ENCODE measurements at places on chromosomes 2 and 18. TPM values are rescaled to one million over a fixed set of nuclear protein-coding genes. Genes with fewer than 3 reads are reported as not detected.
A peak's percentile ranks its signal among the peaks of the same experiment; 100 is the strongest.

- H3K27me3 ChIP-seq: no peaks in the 10 kb centered on the region
- H3K4me1 ChIP-seq: no peaks in the 10 kb centered on the region
- H3K4me3 ChIP-seq: no peak overlapping the region
- no peak for DNase-seq
Observed at GRCh38 chr2:28663359-28663758, 88.3 kb upstream of the PPP1CB start.

- no peak for DNase-seq
- no peak overlapping the region for H3K27ac ChIP-seq
- H3K4me1 ChIP-seq: no peaks in the 10 kb centered on the region
- no peaks in the 10 kb centered on the region for H3K36me3 ChIP-seq
- no peaks in the 10 kb centered on the region for H3K27me3 ChIP-seq
Observed at GRCh38 chr2:23649819-23650218, 264.8 kb downstream of the KLHL29 start.

DNA sequence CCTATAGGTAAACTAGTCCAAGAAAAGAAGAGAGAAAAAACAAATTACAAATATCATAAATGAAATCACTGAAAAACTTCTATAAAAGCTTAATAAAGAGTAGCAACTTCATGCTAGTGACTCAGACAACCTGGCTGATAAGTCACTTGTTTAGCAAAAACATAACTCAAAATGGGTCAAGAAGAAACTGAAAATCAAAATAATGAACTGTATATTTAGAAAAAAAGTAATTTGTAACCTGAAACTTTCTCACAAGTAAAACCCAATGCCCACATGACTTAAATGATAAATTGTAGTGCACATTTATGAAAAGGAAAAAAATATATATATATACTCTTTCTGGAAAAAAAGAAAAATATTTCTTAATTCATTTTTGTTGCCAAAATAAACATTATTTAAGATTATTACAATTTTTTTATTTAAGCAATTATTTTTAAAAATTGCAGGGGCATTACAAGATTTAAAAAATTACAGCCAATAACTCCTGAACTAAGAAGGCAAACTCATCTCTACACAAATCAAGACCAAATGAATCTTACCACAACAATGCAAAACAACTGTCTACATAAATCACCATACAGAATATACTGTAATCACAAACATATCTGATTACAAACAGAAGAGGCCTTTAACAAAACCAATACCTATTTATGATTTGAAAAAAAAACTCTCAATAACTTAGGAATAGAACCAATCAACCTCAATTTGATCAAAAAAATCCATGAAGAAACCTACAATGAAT is 406.3 kb downstream of the CDH7 start:
- H3K4me1 ChIP-seq: no peaks in the 10 kb centered on the region
- no peak for DNase-seq
- no peaks in the 10 kb centered on the region for H3K36me3 ChIP-seq
- no peak overlapping the region for H3K4me3 ChIP-seq
- no peaks in the 10 kb centered on the region for H3K27me3 ChIP-seq
- no peak overlapping the region for H3K27ac ChIP-seq

DNA sequence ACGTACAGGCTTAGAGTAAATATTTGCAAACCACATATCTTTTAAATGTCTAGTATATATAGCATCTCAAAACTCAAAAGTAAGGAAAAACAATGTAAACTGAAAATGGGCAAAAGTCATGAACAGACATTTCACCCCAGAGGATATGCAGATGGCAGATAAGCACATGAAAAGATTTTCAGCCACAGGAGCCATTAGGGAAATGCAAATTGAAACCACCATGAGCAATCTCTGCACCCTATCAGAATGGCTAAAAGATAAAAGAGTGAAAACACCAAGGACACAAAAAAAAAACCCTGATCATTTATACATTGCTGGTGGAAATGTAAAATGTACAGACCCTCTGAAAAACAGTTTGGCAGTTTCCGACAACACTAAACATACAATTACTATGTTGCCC is 292.7 kb downstream of the ZNF516 start:
- H3K36me3 ChIP-seq: peaks cover 4% of the 10 kb centered on the region
- H3K4me3 ChIP-seq: no peak overlapping the region
- no peaks in the 10 kb centered on the region for H3K27me3 ChIP-seq
- DNase-seq: no peak
- no peaks in the 10 kb centered on the region for H3K4me1 ChIP-seq
- H3K27ac ChIP-seq: no peak overlapping the region

SLC11A1 gene
- not detected for total RNA-seq

- H3K27ac ChIP-seq: no peak overlapping the region
- no peaks in the 10 kb centered on the region for H3K27me3 ChIP-seq
- peaks cover 25% of the 10 kb centered on the region for H3K4me1 ChIP-seq
- DNase-seq: no peak
- H3K36me3 ChIP-seq: 0 out of 2 replicates have a peak, but pooled peaks cover 7% of the 10 kb centered on the region
- H3K4me3 ChIP-seq: no peak overlapping the region
Observed at GRCh38 chr18:8221452-8221851, 387.8 kb upstream of the RAB12 start.

GRCh38 chr2:219041252-219041651 is at the start of gene CFAP65:
TSS of gene CFAP65 (minus strand) at chr2:219041516. CDS start at chr2:219039048, 2,468 bp downstream.
- no peak within 1 kb of the TSS for H3K27ac ChIP-seq
- no peaks in the 10 kb centered on the region for H3K36me3 ChIP-seq
- no peaks in the 10 kb centered on the region for H3K4me1 ChIP-seq
- H3K4me3 ChIP-seq: peak within 1 kb of the TSS; percentile 57
- DNase-seq: peak; percentile 86
- no peaks in the 10 kb centered on the region for H3K27me3 ChIP-seq

DNA sequence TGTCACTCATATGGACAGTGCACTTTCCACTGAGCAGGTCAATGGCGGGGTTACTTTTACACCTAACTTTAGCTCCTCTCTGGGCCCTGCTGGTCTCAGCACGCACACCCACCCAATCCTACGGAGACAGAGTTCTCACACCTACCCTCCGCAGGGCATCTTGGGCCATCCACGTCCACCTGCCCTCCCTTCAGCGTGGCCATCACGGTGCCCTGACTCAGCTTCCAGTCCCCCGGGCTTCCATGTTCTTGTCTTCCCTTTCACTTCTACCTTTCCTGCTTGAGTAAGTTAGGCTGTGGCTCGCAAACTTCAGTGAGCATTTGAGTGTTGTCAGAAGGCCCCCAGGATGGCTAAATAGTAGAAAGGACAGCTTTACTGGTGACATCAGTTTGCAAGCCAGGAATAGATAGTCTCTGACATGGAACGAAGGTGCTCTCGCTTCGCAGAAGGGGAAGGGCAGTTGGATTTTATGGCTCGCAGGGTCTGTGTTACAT is 232.4 kb downstream of the SEPTIN10 start:
- H3K4me3 ChIP-seq: no peak overlapping the region
- no peaks in the 10 kb centered on the region for H3K36me3 ChIP-seq
- H3K4me1 ChIP-seq: peaks cover 21% of the 10 kb centered on the region
- H3K27ac ChIP-seq: no peak overlapping the region
- DNase-seq: no peak

DNA sequence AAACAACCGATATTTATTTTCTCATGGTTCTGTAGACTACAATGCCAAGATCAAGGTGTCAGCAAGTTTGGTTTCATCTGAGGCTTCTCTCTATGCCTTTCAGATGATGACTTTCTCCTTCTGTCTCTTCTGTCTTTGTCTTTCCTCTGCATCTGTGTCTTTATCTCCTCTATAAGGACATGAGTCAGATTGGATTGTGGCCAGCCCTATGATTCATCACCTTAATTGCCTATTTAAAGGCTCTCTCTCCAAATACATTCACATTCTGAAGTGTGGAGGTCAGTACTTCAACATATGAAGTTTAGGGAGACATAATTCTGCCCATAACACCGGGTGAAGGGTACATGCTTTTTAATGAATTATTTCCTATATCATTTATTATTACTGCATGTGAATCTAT is 71.2 kb upstream of the CNTNAP5 start:
- H3K4me3 ChIP-seq: no peak overlapping the region
- no peaks in the 10 kb centered on the region for H3K4me1 ChIP-seq
- DNase-seq: no peak

NAT8 gene
- total RNA-seq: not detected

IL1RL1 gene
- not detected for total RNA-seq

- H3K4me3 ChIP-seq: no peak overlapping the region
- H3K4me1 ChIP-seq: peaks cover 35% of the 10 kb centered on the region
- no peaks in the 10 kb centered on the region for H3K36me3 ChIP-seq
- no peak for DNase-seq
Observed at GRCh38 chr2:239266779-239267287, 134.0 kb downstream of the HDAC4 start.

RAPGEF4 gene
- total RNA-seq: 4.7 TPM

DNA sequence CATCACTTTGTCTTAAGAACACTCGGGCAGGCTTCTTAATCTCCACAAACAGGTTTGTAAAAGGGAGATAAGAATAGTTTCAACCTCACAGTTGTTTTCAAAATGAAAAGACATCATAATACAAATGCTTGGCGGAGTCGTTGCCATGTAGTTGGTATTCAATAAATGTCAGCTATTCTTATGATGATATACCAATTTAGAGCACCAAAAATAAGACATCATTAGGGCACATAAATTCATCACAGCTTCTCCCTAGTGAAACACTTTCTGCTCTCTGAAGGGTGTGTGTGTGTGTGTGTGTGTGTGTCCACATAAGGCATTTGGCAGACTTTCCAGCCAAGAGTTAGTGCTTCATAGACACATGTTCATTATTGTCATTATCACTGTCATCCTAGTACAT is 10.8 kb downstream of the TMEM182 start:
- no peaks in the 10 kb centered on the region for H3K36me3 ChIP-seq
- no peaks in the 10 kb centered on the region for H3K27me3 ChIP-seq
- H3K4me1 ChIP-seq: no peaks in the 10 kb centered on the region
- no peak overlapping the region for H3K27ac ChIP-seq

CXCR4 gene
- 1.3 TPM for total RNA-seq

ACTR3 gene
- total RNA-seq: 138 TPM

DNA sequence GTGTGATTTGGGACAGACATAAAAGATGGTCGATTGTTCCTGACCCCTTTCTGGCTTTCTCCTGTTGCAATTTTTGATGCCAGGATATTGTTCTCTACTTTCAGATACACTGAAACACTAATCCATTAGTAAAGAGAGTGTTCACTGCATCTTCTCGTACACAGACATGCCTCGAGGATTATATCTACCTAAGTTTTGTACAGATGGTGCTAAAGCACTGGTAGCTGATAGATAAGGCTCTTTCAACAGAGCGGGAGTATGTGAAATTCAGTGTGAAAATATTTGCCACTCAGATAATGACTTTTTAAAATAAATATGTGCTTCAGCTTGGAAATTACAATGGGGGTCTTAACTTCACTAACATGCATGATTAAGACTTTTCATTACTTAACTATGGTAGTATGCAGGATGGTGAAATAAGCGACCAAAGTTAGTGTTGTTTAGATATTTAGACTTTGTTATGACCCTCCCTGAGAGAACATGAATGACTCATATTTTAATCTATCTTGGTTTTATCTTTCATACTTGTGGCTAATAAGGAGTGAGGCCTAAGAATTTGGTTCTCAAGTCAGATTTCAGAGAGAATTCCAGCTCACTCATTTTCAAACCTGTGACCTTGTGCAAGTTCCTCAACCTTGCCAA is 474.9 kb downstream of the NRXN1 start:
- no peak overlapping the region for H3K4me3 ChIP-seq
- no peak for DNase-seq
- H3K27ac ChIP-seq: no peak overlapping the region
- no peaks in the 10 kb centered on the region for H3K4me1 ChIP-seq
- H3K27me3 ChIP-seq: no peaks in the 10 kb centered on the region

DNA sequence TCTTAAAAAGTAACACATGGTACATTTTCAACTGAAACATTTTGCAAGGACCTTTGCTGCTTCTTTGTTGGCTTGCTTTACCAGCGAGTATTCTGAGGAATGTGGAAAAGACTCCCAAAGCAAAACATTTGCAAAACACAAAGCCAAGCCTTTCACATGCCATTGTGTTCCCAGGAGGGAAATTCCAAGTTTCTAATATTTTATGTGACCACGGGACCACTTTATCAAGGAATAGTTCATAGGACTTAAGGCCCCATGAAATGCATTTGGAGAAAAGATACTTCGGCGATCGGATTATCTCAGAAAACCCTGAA is 26.2 kb downstream of the CYP27C1 start:
- H3K27ac ChIP-seq: peak overlapping the region; percentile 33
- H3K36me3 ChIP-seq: no peaks in the 10 kb centered on the region
- peaks cover 21% of the 10 kb centered on the region for H3K4me1 ChIP-seq
- H3K4me3 ChIP-seq: no peak overlapping the region
- DNase-seq: peak; percentile 59
- no peaks in the 10 kb centered on the region for H3K27me3 ChIP-seq

DNA sequence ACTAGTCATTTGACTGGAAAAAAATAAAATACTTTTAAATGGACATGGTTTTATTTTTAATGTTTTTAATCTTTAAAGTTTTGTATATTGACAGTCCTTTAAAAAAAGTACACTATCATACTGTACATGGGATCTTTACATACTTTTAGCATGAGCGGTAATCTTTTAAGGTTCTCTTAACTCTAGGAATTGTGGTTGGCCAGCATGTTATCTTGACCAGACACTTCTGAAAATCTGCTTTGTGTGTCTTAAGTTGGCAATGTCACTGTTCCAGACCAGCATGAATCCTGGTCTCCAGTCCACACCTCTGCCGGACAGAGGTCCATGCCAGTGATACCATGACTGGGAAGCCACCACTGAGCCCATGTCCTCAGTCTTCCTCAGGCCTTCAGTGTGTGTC is 17.7 kb downstream of the ITGB1BP1 start:
- H3K27me3 ChIP-seq: no peaks in the 10 kb centered on the region
- H3K36me3 ChIP-seq: no peaks in the 10 kb centered on the region
- H3K27ac ChIP-seq: no peak overlapping the region
- no peak overlapping the region for H3K4me3 ChIP-seq
- DNase-seq: no peak

DNA sequence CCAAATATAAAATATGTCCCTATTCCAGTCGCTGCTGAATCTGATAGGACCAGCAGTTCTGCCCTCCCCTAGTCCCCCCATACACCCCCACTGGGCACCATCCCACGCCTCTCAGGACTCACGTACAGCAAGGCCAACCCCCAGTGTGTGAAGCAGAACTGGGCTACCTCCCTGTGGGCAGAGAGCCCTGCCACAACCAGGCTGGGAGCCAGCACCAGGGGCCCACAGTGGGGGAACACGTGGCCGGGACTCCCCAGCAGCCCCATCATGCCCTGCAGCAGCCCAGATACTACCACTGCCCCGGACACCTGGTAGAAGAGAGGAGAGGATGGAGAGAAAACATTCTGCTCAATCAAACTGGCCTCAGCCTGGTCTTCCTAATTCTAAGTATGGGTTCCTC is 1.3 kb downstream of the SLC23A3 start:
- no peaks in the 10 kb centered on the region for H3K36me3 ChIP-seq
- DNase-seq: no peak
- H3K27me3 ChIP-seq: no peaks in the 10 kb centered on the region
- no peak overlapping the region for H3K4me3 ChIP-seq
- H3K27ac ChIP-seq: no peak overlapping the region
- no peaks in the 10 kb centered on the region for H3K4me1 ChIP-seq

- DNase-seq: no peak
- no peaks in the 10 kb centered on the region for H3K36me3 ChIP-seq
- no peak overlapping the region for H3K27ac ChIP-seq
- H3K27me3 ChIP-seq: no peaks in the 10 kb centered on the region
- H3K4me1 ChIP-seq: peaks cover 11% of the 10 kb centered on the region
Observed at GRCh38 chr18:9619056-9619455, 4.7 kb upstream of the PPP4R1 start.

IL18RAP gene
- not detected for total RNA-seq

GRCh38 chr18:49368876-49369440 is 91.5 kb downstream of the DYM start:
- H3K27me3 ChIP-seq: no peaks in the 10 kb centered on the region
- H3K27ac ChIP-seq: no peak overlapping the region
- H3K4me3 ChIP-seq: no peak overlapping the region
- peak; percentile 30 for DNase-seq
- H3K4me1 ChIP-seq: no peaks in the 10 kb centered on the region
- H3K36me3 ChIP-seq: no peaks in the 10 kb centered on the region

All from GM23338 (cell line).